Activated CD4-positive, alpha-beta memory T cell treated with anti-CD3 and anti-CD28 coated beads, Interleukin-2, amount 10 ng/mL, durations not matched to agents 7 days and 5 days (primary cell): ENCODE measurements at places on chromosomes 3 and 15. TPM values are rescaled to one million over a fixed set of nuclear protein-coding genes. Genes with fewer than 3 reads are reported as not detected.
A peak's percentile ranks its signal among the peaks of the same experiment; 100 is the strongest.

DNA sequence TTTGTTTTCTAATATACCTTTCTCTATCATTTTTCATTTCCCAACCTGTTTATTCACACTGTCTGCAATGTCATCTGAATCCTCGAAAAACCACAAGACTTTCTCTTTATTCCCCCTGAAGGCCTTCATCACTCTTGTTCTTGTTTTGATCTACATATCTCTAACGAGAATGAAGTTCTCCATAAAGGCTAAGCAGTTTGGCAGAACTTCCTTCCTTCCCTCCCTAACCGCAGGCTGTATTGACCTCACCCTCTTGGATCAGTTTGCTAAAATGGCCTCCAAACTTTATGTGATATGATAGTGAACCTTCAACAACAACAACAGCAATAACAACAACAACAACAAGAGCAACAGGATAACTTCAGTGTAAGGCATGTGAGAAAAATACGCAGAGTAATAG, 392.8 kb downstream of the TIGIT start:
- no peaks in the 10 kb centered on the region for H3K36me3 ChIP-seq
- H3K27me3 ChIP-seq: no peaks in the 10 kb centered on the region
- DNase-seq: no peak
- H3K4me3 ChIP-seq: no peak overlapping the region
- H3K27ac ChIP-seq: no peak overlapping the region

GRCh38 chr15:90058308-90058707, 44.0 kb downstream of the IDH2 start:
- no peak overlapping the region for H3K4me3 ChIP-seq
- no peaks in the 10 kb centered on the region for H3K27me3 ChIP-seq
- peak overlapping the region; percentile 58 for H3K27ac ChIP-seq
- no peaks in the 10 kb centered on the region for H3K36me3 ChIP-seq
- peaks cover 43% of the 10 kb centered on the region for H3K4me1 ChIP-seq

GRCh38 chr3:153163756-153164550, 1.9 kb downstream of the RAP2B start:
- no peak for DNase-seq
- H3K27ac ChIP-seq: peak overlapping the region; percentile 99
- peaks cover 53% of the 10 kb centered on the region for H3K36me3 ChIP-seq
- no peaks in the 10 kb centered on the region for H3K27me3 ChIP-seq

- H3K27ac ChIP-seq: no peak overlapping the region
- no peaks in the 10 kb centered on the region for H3K36me3 ChIP-seq
- no peak for DNase-seq
- no peaks in the 10 kb centered on the region for H3K4me1 ChIP-seq
- H3K4me3 ChIP-seq: no peak overlapping the region
These were observed 157.3 kb downstream of the WNT5A start for GRCh38 chr3:55329849-55330248.

DNA sequence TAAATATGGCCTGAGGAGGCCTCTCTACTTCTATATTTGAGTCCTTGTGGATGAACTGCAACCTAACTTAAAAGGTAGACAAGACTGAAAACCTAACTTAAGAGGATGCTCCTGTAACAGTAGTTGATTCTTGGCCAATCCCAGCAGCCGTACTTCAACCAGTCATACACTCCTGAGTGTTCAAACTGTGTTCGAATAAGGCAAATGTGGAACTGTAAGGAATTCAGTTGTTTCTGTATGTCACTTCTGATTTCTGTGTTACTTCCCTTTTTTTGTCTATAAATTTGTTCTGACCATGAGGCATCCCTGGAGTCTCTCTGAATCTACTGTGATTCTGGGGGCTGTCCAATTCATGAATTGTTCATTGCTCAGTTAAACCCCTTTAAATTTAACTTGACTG, 20.5 kb downstream of the GALK2 start:
- H3K27ac ChIP-seq: no peak overlapping the region
- H3K36me3 ChIP-seq: peaks cover 28% of the 10 kb centered on the region
- DNase-seq: no peak
- H3K27me3 ChIP-seq: no peaks in the 10 kb centered on the region
- H3K4me3 ChIP-seq: no peak overlapping the region

The SLC2A2 gene
- not detected for total RNA-seq

The CLDN1 gene
- not detected for total RNA-seq

DNA sequence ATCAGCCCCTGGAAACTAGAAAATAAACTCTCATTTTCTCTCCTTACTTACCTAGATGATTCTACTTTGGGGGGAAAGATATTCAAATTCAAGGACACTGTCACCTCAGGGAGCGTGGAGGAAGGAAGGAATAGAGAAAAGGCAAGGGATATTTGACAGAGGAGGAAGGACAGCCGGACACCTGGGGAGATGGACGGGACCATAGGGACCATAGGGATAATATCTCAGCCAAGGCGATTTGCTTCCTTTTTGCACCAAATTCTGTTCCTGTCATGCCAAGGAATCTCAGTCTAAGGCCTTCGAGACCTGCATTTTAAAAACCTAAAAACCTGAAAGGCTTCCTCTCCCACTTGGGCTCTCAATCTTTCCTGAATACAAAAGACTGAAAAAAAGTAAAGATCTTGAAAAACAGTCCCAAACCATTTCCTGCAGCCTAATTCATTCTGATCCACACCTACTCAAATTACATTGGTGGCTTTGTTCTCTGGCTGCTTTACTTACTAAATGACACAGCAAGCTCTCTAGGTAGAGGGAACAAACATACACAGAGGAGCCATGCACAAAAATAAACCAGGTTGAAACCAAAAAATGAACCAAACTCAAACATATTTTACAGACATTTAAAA, 73.9 kb upstream of the SLC24A5 start:
- DNase-seq: no peak
- no peak overlapping the region for H3K27ac ChIP-seq
- no peak overlapping the region for H3K4me3 ChIP-seq
- no peaks in the 10 kb centered on the region for H3K27me3 ChIP-seq
- no peaks in the 10 kb centered on the region for H3K4me1 ChIP-seq

DNA sequence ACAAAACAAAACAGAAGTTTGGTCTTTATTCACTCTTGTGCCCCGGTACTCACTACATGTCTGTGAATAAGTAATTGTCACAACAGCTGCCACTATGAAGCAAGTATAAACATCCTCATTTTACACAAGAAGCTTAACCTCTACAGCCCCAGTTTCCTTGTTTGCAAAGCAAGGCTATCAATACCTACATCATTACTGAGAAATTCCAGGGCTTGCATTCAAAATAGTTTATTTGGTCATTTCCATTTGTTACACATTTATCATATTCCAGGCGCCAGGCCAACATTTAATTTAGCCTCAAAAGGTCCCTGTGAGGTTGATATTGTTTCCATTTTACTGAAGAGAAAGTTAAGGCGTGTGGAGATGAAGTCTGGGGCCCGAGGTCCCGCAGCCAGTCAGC, 161.4 kb upstream of the LRTM1 start:
- no peaks in the 10 kb centered on the region for H3K4me1 ChIP-seq
- no peak overlapping the region for H3K27ac ChIP-seq
- no peaks in the 10 kb centered on the region for H3K36me3 ChIP-seq
- no peaks in the 10 kb centered on the region for H3K27me3 ChIP-seq
- no peak for DNase-seq
- H3K4me3 ChIP-seq: no peak overlapping the region

The PRSS50 gene
- total RNA-seq: not detected

- peaks cover 48% of the 10 kb centered on the region for H3K36me3 ChIP-seq
- H3K4me3 ChIP-seq: peak overlapping the region; percentile 89
- H3K4me1 ChIP-seq: peaks cover 52% of the 10 kb centered on the region
These were observed 911 bp upstream of the AZI2 start for GRCh38 chr3:28349469-28350000.

DNA sequence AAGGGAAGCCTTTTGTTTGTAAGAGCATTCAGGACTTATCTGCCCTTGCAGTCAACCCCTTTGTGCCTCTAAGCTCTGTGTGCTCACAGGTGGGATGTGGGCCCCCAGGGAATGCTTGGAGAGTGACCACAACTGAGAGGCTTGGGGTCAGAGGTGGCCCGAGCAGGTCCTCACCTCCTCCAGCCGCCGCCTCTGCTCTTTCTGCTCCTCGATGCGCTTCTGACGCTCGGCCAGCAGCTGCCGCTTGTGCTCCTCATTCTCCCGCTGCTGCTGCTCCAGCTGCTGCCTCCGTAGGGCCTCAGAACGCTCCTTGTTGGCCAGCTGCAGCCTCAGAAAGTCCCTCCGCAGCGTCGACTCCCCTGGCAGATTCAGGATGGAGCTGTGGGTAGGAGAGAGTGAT, 130.8 kb upstream of the SLC2A2 start:
- H3K36me3 ChIP-seq: peaks cover 58% of the 10 kb centered on the region
- H3K4me1 ChIP-seq: no peaks in the 10 kb centered on the region
- no peak overlapping the region for H3K27ac ChIP-seq
- no peaks in the 10 kb centered on the region for H3K27me3 ChIP-seq
- H3K4me3 ChIP-seq: no peak overlapping the region

DNA sequence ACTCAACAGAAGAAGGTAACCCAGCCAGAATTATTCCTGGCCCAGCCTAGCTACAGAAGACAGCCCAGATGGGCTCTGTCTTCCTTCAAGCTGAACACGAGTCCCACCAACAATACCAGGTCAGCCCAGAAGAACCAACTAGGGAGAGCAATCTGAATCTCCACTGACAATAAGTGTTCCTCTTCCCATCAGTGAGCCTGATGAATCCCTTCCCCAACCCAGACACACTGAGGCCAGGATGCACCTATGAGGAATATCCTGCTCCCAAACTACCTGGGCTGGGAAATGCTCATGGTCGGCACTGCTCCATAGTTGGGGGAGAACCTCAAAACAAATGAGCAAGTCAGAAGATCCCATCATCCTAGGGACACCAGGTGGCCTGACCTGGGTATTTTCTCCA, 351.1 kb downstream of the OCA2 start:
- H3K27ac ChIP-seq: no peak overlapping the region
- H3K36me3 ChIP-seq: no peaks in the 10 kb centered on the region
- no peak for DNase-seq
- H3K4me3 ChIP-seq: no peak overlapping the region

The C3orf70 gene
- not detected for total RNA-seq

The FBXW12 gene
- total RNA-seq: not detected

The FBLN2 gene
- not detected for total RNA-seq

- H3K27me3 ChIP-seq: no peaks in the 10 kb centered on the region
- peaks cover 38% of the 10 kb centered on the region for H3K36me3 ChIP-seq
- no peak for DNase-seq
These were observed 40.8 kb upstream of the FILIP1L start for GRCh38 chr3:100155128-100155527.

- peaks cover 6% of the 10 kb centered on the region for H3K36me3 ChIP-seq
- peaks cover 6% of the 10 kb centered on the region for H3K4me1 ChIP-seq
- no peak overlapping the region for H3K4me3 ChIP-seq
These were observed 13.5 kb downstream of the MRPL46 start for GRCh38 chr15:88453651-88454050.

GRCh38 chr3:29092348-29092747, 188.5 kb upstream of the RBMS3 start:
- H3K36me3 ChIP-seq: no peaks in the 10 kb centered on the region
- DNase-seq: no peak
- no peaks in the 10 kb centered on the region for H3K27me3 ChIP-seq
- H3K4me3 ChIP-seq: no peak overlapping the region
- H3K4me1 ChIP-seq: no peaks in the 10 kb centered on the region

DNA sequence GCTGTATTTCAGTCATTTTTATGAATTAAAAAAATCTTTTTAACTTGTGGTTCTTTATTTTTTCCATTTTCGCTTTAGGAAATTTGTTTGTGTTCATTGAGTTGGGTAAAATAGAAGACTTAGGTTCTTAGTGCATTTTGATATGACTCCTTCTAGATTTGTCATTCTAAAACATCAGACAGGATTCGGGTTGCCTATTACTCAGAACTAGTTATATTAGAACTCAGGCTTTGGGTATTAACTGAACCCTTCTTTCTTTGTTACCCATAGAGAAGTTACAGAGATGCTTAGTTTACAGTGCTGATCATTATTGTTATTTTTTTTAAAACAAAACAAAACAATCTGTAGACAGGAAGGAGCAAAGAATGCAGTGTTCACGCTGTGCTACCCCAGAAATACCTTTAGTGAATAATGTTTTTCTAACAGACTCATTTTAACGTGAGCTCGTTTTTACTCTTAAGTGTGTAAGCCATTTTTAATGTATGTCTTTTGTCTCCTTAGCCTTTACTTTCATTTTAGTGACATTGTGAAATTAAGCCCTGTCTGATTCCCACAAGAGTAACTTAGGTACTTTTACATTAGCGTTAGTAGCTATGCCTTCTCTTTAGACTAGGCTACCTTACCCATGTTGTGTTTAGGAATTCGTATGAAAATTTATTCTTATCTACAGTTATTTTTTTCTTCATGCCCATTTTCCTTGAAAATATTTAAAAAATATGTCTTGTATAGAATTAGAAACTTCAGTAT, 53.4 kb downstream of the CMC1 start:
- no peak overlapping the region for H3K27ac ChIP-seq
- no peak for DNase-seq

The STAG1 gene
- 34.1 TPM for total RNA-seq

DNA sequence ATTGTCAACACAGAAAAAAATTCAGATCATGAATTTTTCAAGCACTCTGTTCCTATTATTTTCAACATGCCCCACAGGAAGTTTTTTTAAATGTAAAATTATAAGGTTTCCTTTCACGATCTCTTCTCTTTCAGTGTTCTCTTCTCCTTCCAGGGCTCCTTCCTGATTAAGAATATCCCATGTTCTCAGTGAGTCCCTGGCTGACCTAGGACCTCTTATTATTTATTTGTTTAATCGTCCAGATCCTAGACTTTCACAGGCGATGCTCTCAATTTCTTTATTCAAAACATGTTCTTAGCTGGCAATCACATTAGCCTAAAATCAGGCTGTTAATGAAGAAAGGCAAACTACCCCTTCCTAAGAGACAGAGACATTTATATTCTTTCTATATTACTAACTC, 124.3 kb downstream of the ABI3BP start:
- no peaks in the 10 kb centered on the region for H3K36me3 ChIP-seq
- H3K4me3 ChIP-seq: no peak overlapping the region
- no peak for DNase-seq

DNA sequence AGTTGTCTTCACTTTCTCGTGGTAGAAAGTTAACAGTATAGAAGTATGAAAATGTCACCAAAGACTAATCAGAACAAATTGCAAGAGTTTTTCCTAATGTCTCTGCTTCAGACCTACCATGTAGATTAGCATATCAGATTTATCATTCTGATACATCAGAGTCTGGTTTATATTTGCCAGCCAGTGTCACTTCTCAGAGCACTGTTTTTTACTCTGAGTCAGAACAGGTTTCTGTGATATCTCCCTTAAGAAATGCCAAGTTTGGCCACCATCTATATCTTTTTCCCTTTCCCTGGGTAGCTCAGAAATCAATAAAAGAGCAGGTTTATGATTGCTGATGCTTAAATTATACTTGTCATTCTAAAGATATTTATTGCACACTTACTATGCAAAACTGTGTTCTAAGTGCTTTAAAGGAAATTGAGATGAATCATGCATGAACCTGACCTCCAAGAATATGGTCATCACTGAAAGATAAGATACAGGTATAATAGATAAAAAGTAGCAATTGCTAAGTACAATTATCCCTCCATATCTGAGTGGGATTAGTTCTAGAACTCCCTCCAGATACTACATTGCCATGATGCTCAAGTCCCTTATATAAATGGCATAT, 672.7 kb upstream of the NAALADL2 start:
- no peak for DNase-seq
- no peak overlapping the region for H3K27ac ChIP-seq
- no peaks in the 10 kb centered on the region for H3K4me1 ChIP-seq
- no peak overlapping the region for H3K4me3 ChIP-seq
- no peaks in the 10 kb centered on the region for H3K36me3 ChIP-seq
- no peaks in the 10 kb centered on the region for H3K27me3 ChIP-seq

The CFAP161 gene
- not detected for total RNA-seq
